ENCODE measurements at places on chromosomes 12 and 14. TPM values are rescaled to one million over a fixed set of nuclear protein-coding genes. Genes with fewer than 3 reads are reported as not detected.

TAS2R31 gene
- total RNA-seq: 0.27 TPM

CLEC7A gene
- not detected for total RNA-seq

ACVRL1 gene
- 0.11 TPM for total RNA-seq

GCN1 gene
- total RNA-seq: 61.2 TPM

ASIC1 gene
- total RNA-seq: 4.2 TPM

HNF1A gene
- 2.8 TPM for total RNA-seq

IL22 gene
- total RNA-seq: not detected

CPNE6 gene
- 0.14 TPM for total RNA-seq

TESPA1 gene
- not detected for total RNA-seq

SLC25A21 gene
- total RNA-seq: 0.53 TPM

GLIPR1L1 gene
- not detected for total RNA-seq
